ENCODE measurements at places on chromosomes 4 and X.

DNA sequence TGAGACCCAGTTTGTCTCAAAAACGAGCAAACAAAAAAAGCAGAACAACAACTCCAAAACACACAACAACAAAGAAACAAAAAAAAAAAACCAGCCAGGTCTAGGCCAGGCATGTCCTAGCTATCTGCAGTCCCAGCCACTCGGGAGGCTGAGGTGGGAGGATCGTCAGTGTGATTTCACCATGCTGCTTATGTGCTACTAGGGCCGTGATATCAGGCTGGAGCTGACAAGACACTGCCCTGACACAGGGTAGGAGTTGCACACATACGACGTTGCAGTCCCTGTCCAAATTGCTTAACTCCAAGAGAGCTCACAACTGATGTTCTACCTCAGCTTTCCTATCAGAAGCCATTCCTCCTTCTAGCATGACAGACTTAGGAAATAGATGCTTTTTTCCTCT lies 204.9 kb downstream of the AASDH start:
- H3K36me3 ChIP-seq: peaks cover 80% of the 10 kb centered on the region
- H3K4me1 ChIP-seq: peaks cover 80% of the 10 kb centered on the region
- H3K27me3 ChIP-seq: no peaks in the 10 kb centered on the region
- H3K4me3 ChIP-seq: peak overlapping the region; percentile 31
- peak overlapping the region; percentile 81 for H3K27ac ChIP-seq

GRCh38 chrX:48945517-48946348 lies 11.7 kb downstream of the OTUD5 start:
- no peak overlapping the region for H3K4me3 ChIP-seq
- peaks cover 29% of the 10 kb centered on the region for H3K36me3 ChIP-seq
- H3K4me1 ChIP-seq: peaks cover 4% of the 10 kb centered on the region
- DNase-seq: peak; percentile 40
- H3K27ac ChIP-seq: peak overlapping the region; percentile 93

DNA sequence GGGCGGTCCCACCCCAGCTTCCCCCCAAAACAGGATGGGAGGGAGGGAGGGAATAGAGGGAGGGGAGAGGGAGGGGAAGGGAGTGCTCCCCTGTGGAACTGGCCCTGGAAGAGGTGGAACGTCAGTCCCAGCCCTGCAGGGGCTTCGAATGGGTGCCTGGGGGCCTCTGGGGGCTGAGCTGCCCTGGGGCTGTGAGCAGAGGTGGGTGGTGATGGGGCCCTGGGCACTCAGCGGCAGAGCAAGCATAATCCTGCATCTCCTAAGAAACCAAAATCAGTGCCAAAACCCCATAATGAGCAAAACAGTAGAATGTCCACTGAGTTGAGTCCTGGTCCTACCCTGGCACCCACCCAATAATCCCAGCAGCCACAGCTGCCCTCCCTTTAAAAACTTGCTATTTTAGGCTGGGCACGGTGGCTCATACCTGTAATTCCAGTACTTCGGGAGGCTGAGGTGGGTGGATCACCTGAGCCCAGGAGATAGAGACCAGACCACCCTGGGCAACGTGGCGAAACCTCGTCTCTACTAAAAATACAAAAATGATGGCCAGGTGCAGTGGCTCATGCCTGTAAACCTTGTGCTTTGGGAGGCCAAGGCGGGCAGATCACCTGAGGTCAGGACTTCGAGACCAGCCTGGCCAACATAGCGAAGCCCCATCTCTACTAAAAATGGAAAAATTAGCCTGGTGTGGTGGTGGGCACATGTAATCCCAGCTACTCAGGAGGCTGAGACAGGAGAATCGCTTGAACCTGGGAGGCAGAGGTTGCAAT lies 11.1 kb downstream of the DOK7 start:
- peaks cover 13% of the 10 kb centered on the region for H3K27me3 ChIP-seq
- H3K36me3 ChIP-seq: no peaks in the 10 kb centered on the region
- H3K27ac ChIP-seq: no peak overlapping the region
- no peak overlapping the region for H3K4me3 ChIP-seq
- DNase-seq: no peak

- DNase-seq: no peak
- H3K27me3 ChIP-seq: no peaks in the 10 kb centered on the region
- no peak overlapping the region for H3K4me3 ChIP-seq
- H3K27ac ChIP-seq: no peak overlapping the region
- no peaks in the 10 kb centered on the region for H3K4me1 ChIP-seq
- H3K36me3 ChIP-seq: no peaks in the 10 kb centered on the region
Measured at GRCh38 chr4:113888006-113888405, 91.4 kb downstream of the ARSJ start.

- H3K27me3 ChIP-seq: peaks cover 5% of the 10 kb centered on the region
- peak overlapping the region; percentile 81 for H3K27ac ChIP-seq
- peaks cover 24% of the 10 kb centered on the region for H3K4me1 ChIP-seq
- no peak for DNase-seq
- peaks cover 46% of the 10 kb centered on the region for H3K36me3 ChIP-seq
Measured at GRCh38 chr4:38914854-38915253, 47.2 kb downstream of the FAM114A1 start.

DNA sequence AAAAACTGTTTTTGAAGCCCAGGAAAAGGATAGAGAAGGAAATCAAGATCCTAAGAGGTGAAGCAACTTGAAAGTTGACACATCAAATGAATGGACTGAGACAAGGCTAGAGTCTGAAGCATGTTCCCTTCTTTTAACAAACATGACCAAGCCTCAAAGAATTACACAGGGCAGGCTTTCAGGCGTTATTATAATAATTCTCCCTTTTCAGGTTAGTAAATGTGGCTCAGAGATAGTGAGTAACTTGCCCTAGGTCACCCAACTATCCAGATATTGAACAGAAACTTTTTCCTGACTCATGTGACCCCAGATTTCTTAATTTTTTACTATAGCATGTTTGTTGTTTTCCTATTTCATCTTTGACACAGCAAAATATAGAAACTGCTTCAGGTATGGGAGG lies 91.7 kb downstream of the PPP1R2C start:
- H3K27ac ChIP-seq: no peak overlapping the region
- DNase-seq: no peak
- H3K4me1 ChIP-seq: peaks cover 5% of the 10 kb centered on the region
- H3K27me3 ChIP-seq: peaks cover under 1% of the 10 kb centered on the region
- no peaks in the 10 kb centered on the region for H3K36me3 ChIP-seq

DNA sequence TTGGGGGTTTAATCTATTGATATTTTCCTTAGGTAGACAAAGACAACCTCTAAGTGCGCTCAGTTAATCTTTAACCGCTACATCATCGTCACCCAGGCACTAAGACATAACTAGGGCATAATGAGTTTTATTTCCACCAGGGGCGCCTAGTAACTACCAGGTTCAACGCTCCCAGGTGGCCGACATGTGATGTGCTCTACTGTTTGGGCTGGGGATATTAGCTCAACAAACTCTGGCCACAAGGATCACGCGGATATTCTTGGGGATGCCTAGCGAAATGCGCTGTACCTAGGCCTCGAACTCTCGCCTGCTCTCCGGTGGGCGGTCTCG lies 915 bp upstream of the RAB33B start:
- H3K27ac ChIP-seq: peak overlapping the region; percentile 100
- peaks cover 4% of the 10 kb centered on the region for H3K27me3 ChIP-seq
- peak overlapping the region; percentile 98 for H3K4me3 ChIP-seq
- no peak for DNase-seq
- H3K4me1 ChIP-seq: peaks cover 56% of the 10 kb centered on the region
- peaks cover 35% of the 10 kb centered on the region for H3K36me3 ChIP-seq

- H3K27ac ChIP-seq: no peak overlapping the region
- no peak for DNase-seq
- H3K36me3 ChIP-seq: no peaks in the 10 kb centered on the region
- no peaks in the 10 kb centered on the region for H3K27me3 ChIP-seq
Measured at GRCh38 chr4:47791965-47792364, 45.9 kb downstream of the CORIN start.

DNA sequence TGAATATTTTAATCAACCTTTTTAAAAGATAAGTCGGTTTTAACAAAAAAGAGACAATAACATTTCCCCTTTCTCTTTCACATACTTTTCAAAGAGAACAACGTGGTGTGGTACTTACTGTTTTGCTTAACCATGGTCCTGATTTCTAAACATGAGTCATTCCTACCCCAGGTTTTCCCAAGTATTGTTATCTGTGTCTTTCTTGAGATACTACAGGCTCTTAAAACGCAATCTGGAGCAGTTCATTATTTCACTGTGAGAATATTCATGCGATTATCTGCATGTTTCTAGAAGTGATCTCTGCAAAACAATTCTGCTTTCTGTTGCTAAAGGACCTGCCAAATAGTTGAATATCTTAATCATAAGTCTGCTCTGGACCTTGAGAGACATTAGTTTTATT lies 127.3 kb downstream of the TENM3 start:
- no peaks in the 10 kb centered on the region for H3K27me3 ChIP-seq
- H3K4me1 ChIP-seq: peaks cover 9% of the 10 kb centered on the region
- DNase-seq: no peak
- no peak overlapping the region for H3K4me3 ChIP-seq
- no peak overlapping the region for H3K27ac ChIP-seq
- peaks cover 28% of the 10 kb centered on the region for H3K36me3 ChIP-seq

GRCh38 chr4:114237997-114238396 lies 258.6 kb upstream of the ARSJ start:
- no peak for DNase-seq
- H3K4me3 ChIP-seq: no peak overlapping the region
- no peaks in the 10 kb centered on the region for H3K4me1 ChIP-seq
- no peak overlapping the region for H3K27ac ChIP-seq

DNA sequence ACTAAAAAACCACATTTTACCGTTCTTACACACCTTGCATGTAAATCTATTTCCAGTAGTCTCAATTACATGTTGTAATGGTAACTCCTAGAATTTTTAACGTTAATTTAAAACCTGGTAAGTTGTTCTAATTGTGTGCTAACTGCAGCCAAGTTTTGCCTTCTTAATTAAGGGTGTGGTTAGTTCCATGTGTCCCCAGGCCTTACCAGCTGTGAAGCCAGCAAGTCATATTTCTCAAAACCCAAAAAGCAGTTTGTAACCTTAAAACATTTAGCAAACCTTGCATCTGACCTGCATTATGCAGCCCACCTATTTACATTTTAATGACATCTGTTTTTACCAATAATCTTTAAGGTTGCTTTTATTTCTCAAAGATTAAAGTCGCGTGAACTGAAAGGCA lies 18.4 kb upstream of the FAM47E start:
- no peak overlapping the region for H3K27ac ChIP-seq
- peaks cover 9% of the 10 kb centered on the region for H3K27me3 ChIP-seq
- no peak overlapping the region for H3K4me3 ChIP-seq
- DNase-seq: no peak

DNA sequence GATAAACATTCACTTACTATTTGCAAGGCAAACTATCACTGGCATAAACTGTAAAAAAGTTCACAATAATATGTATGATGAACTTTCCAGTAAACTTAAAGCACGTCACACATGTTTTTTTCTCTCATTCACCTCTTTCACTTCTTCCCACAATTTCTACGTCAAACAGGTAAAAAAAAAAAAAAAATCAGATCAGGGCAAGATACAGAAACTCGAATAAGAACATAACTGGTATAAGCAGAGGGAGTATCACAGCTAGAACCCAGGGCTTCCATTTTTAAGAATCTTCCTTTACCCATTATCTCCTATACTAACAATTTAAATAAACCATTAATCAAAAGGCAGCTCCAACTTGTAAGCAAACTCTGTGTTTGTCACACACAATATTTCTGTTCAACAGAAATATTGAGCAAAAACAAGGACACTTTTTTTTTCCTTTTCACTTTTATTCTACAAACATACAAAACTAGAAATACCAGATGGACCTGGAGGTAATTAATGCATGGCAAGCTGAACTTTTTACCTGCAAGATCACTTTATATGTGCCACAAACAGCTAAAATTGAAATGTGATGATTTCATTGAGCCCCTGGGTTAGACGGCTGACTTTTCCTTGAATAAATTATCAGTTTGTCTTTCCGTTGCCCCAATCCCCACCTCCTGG lies 47.5 kb upstream of the NSUN7 start:
- H3K4me1 ChIP-seq: no peaks in the 10 kb centered on the region
- no peaks in the 10 kb centered on the region for H3K36me3 ChIP-seq
- DNase-seq: no peak
- H3K27me3 ChIP-seq: peaks cover 3% of the 10 kb centered on the region

- H3K4me3 ChIP-seq: no peak overlapping the region
- peaks cover 13% of the 10 kb centered on the region for H3K27me3 ChIP-seq
- no peaks in the 10 kb centered on the region for H3K4me1 ChIP-seq
- DNase-seq: no peak
Measured at GRCh38 chrX:470686-471085, 84.0 kb upstream of the PPP2R3B start.

- H3K27ac ChIP-seq: no peak overlapping the region
- H3K4me1 ChIP-seq: peaks cover 14% of the 10 kb centered on the region
- H3K4me3 ChIP-seq: no peak overlapping the region
- peaks cover 4% of the 10 kb centered on the region for H3K27me3 ChIP-seq
- DNase-seq: no peak
Measured at GRCh38 chrX:99901091-99901490, 509.0 kb downstream of the PCDH19 start.

- H3K27me3 ChIP-seq: no peaks in the 10 kb centered on the region
- H3K4me3 ChIP-seq: no peak overlapping the region
- H3K27ac ChIP-seq: no peak overlapping the region
- H3K36me3 ChIP-seq: peaks cover 69% of the 10 kb centered on the region
- H3K4me1 ChIP-seq: peaks cover 4% of the 10 kb centered on the region
- no peak for DNase-seq
Measured at GRCh38 chr4:508675-509638, 9.9 kb downstream of the PIGG start.

- H3K27me3 ChIP-seq: peaks cover 9% of the 10 kb centered on the region
- no peak overlapping the region for H3K27ac ChIP-seq
- peaks cover 22% of the 10 kb centered on the region for H3K4me1 ChIP-seq
Measured at GRCh38 chrX:150565551-150565950, 2.9 kb upstream of the MTM1 start.

DNA sequence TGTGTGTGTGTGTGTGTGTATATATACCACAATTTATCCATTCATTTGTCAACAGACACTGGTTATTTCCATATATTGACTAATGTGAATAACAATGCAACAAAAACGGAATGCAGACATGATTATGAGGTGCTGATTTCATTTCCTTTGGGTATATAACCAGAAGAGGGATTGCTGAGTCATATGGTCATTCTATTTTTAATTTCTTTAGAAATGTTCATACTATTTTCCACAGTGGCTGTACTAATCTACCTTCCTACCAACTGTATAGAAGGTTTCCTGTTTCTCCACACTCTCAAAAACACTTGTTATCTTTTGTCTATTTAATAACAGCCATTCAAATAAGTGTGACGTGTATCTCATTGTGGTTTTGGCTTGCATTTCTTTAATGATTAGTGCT lies 269.9 kb downstream of the OPHN1 start:
- no peak overlapping the region for H3K4me3 ChIP-seq
- DNase-seq: no peak
- peaks cover 10% of the 10 kb centered on the region for H3K4me1 ChIP-seq
- H3K27me3 ChIP-seq: no peaks in the 10 kb centered on the region

DNA sequence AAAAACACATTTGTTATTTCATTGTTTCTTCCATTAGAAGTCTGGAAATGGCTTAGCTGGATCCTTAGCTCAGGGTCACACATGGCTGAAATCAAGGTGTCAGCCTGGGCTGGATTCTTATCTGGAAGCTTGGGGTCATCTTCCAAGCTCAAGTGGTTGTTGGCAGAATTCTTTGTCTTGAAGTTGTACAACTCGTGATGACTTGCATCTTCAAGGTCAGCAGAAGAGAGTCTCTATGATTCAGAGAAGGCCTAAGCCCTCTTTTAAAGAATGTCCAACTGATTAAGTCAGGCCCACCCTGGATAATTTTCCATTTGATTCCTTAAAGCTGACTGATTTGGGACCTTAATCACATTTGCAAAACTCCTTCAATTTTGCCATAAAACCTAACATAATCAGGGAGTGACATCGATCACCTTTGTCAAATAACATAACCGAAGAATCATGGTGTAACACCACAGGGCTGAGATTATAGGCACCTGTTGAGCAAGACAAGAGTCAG lies 22.1 kb downstream of the TMSB4X start:
- H3K4me3 ChIP-seq: no peak overlapping the region
- no peaks in the 10 kb centered on the region for H3K36me3 ChIP-seq
- peaks cover 4% of the 10 kb centered on the region for H3K27me3 ChIP-seq
- H3K27ac ChIP-seq: no peak overlapping the region
- peaks cover 26% of the 10 kb centered on the region for H3K4me1 ChIP-seq

Measured in nephron progenitor cell (in vitro differentiated cells).